Sigmoid colon (tissue), 7 donors: ENCODE measurements at places on chromosomes 6 and 20. TPM values are rescaled to one million over a fixed set of nuclear protein-coding genes. Genes with fewer than 3 reads are reported as not detected.

Gene FAM217A
- polyA plus RNA-seq, result 0.03 TPM

Gene GJA10
- polyA plus RNA-seq, result not detected

Gene THEMIS
- polyA plus RNA-seq, result 0.60 TPM

Gene UTRN
- polyA plus RNA-seq, result 13.4 TPM

Gene SLC24A3
- polyA plus RNA-seq, result 3.0 TPM

Gene ARFGEF2
- polyA plus RNA-seq, result 28.2 TPM

Gene RFX6
- 0.46 TPM for polyA plus RNA-seq

Gene OR2J3
- not detected for polyA plus RNA-seq

Gene BPIFB4
- polyA plus RNA-seq, result not detected

Gene COQ3
- polyA plus RNA-seq, result 10.5 TPM

DNA sequence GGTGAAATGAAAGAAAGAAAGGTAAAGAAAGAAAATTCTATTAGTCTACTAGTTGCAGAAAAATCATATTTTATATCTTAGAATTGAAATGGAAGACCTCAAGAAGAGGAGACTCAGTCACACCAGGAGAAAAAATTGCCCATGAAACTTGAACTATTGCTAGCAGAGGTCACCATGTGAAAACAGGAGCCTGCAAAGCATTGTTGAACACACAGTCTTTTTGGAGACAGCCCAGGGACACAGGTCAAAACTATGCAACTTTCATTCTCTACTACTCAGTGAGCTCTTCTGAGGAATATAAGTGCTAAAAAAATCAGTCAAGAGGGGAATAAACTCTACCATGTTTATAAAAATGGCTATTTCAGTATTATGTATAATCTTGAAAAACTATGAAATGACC, 89.8 kb upstream of the TENT5A start:
- no peaks in the 10 kb centered on the region for H3K27me3 ChIP-seq
- no peak for DNase-seq
- H3K36me3 ChIP-seq, result no peaks in the 10 kb centered on the region
- no peaks in the 10 kb centered on the region for H3K4me1 ChIP-seq
- no peak overlapping the region for H3K27ac ChIP-seq

DNA sequence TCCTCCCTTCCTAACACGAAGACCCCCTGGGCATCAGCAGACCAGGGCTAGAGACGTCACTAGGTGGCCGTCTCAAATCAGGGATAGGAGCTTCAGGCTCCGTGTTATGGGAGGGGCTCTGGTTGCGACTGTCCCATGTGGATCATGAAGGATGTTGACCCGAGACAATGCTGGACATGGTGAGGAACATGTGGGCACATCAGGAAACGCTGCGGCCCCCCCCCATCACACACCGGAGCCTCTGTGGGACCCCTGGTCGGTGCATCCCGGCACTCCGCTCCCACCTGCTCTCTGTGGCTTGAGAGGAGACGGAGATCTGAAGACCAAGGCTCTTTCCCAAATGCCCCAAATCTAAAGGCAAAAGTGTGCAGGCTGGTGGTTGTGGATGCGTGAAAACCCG, 54.2 kb downstream of the DACT2 start:
- H3K4me1 ChIP-seq, result no peaks in the 10 kb centered on the region
- H3K27ac ChIP-seq, result no peak overlapping the region
- no peaks in the 10 kb centered on the region for H3K36me3 ChIP-seq
- no peak overlapping the region for H3K4me3 ChIP-seq
- no peaks in the 10 kb centered on the region for H3K27me3 ChIP-seq

- no peaks in the 10 kb centered on the region for H3K36me3 ChIP-seq
- DNase-seq, result no peak
- no peaks in the 10 kb centered on the region for H3K4me1 ChIP-seq
- no peak overlapping the region for H3K27ac ChIP-seq
- H3K4me3 ChIP-seq, result no peak overlapping the region
Measured at GRCh38 chr6:146028252-146028795, 538 bp upstream of the GRM1 start.

DNA sequence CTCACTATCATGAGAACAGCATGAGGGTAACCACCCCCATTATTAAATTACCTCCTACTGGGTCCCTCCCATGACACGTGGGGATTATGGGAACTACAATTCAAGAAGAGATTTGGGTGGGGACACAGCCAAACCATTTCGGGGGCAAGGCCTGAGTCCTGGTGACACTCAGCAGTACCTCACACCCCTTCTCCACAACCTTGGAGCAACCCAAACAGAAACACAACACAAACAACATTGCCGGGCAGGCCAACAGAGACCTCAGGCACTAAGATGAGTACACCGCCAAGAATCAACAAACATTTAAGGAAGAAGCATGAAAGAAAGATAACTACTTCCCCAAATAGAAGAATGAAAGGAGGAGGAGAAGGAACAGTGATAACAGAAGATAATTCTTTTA, 16.9 kb downstream of the MOCS1 start:
- H3K27me3 ChIP-seq, result no peaks in the 10 kb centered on the region
- no peak overlapping the region for H3K4me3 ChIP-seq
- no peak for DNase-seq
- no peaks in the 10 kb centered on the region for H3K4me1 ChIP-seq

DNA sequence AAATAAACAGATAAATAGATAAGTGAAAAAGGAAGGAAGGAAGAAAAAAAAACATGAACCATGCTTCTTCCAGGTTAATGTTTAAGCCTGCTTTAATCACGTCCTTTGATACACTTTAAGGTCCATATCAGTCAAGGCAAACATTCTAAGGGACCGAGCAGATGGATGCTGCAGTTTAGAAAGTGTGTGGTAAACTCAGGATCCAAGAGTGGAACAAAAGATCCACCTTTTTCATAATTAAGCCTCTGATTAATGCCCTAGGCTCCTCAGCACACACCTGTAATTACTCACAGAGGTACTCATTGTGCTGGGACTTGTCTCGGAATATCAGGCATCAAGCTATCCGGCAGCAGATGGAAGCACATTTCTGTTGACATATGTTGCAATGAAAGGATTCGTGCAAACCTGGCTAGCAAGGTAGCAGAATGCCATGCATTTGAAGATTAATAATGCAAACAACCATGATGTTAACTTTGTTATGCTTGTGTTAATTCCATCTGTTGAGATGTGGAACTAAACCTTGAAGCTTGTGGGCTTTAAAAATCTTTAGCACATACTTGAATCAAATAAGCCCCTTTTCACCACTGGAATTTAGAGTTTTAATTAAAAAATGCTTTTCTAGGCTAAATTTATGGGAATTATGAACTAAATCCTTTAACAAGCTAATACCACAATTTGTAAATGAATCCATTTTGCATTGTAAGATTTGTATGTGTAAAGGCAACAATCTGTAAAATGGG, 163.7 kb downstream of the RALGAPA2 start:
- H3K27me3 ChIP-seq, result no peaks in the 10 kb centered on the region
- no peak for DNase-seq

GRCh38 chr6:83708546-83708969, 343 bp downstream of the SNAP91 start:
- H3K4me3 ChIP-seq, result peak overlapping the region; percentile 61
- no peak overlapping the region for H3K27ac ChIP-seq
- peaks cover 42% of the 10 kb centered on the region for H3K27me3 ChIP-seq
- H3K36me3 ChIP-seq, result no peaks in the 10 kb centered on the region
- no peak for DNase-seq

GRCh38 chr6:116010386-116010785, 50.3 kb downstream of the FRK start:
- no peaks in the 10 kb centered on the region for H3K4me1 ChIP-seq
- H3K4me3 ChIP-seq, result no peak overlapping the region
- no peaks in the 10 kb centered on the region for H3K27me3 ChIP-seq
- DNase-seq, result no peak

DNA sequence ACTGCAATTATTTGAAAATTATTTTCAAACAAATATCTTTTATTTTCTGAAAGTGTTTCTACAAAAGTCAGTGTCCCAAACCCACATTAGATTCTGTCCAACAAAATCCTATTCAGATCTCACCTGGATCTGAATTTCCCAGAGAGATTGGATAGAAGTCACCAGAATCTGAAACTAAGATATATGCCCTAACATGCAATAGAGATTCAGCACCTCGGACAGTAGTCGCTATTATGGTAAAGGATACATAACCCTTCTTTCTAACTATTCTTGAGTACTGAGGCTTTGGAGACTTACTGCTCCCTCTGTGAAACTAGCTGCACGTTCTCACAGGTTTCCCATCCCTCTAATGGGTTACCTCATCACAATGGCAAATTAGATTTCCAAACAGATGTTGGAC, 151.4 kb downstream of the ID4 start:
- H3K4me3 ChIP-seq, result no peak overlapping the region
- no peaks in the 10 kb centered on the region for H3K4me1 ChIP-seq
- H3K36me3 ChIP-seq, result no peaks in the 10 kb centered on the region
- no peak for DNase-seq

DNA sequence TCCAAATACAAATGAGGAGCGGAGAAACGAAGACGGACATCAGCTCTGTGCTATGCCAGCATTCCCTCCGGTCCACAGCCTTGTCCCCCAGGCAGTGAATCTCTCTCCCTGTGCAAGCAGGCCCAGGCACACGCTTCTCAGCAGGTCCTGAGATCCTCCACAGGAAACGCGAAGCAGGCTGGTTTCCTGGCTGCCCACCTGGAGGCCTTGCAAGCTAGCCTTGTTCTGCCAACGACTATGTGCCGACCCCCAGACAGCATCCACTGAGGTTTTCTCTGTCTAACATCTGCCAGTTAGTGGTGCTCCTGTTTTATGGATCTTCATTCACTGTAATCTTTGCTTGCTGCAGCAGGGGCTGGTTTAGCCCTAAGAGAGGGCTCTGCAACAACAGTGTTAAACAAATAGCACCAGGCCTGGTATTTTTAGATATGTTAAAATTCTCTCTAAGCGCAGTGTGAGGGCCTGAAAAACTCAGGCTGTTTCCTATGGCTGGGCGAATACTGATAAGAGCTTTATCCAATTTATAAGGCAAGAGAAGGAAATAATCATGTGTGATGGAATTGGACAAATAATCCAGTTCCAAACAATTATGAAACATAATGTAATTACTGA, 386.0 kb upstream of the ARID1B start:
- H3K36me3 ChIP-seq, result no peaks in the 10 kb centered on the region
- no peak overlapping the region for H3K27ac ChIP-seq
- H3K27me3 ChIP-seq, result no peaks in the 10 kb centered on the region
- DNase-seq, result no peak
